ENCODE measurements at places on chromosomes 6 and 20.

DNA sequence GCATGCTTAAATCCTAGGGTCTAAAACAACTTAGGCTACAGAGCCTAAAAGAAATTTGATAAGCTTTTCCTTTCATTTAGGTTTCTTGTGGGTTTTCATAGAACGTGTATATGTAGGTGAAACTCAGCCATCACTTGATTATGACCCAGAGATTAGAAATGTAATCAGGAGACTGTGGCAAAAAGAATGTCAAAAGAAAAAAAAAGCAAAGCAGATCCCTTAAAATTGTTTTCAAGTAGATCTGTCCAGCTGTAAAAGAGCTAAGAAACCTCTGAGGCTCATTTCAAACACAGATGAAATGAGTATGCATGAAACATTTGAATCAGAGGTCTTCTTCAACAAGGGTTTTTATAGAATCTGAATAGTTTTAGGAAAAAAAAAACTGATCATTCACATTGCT, 341.3 kb upstream of the PRDM1 start:
- no peaks in the 10 kb centered on the region for H3K36me3 ChIP-seq
- no peak overlapping the region for H3K27ac ChIP-seq
- no peak overlapping the region for H3K4me3 ChIP-seq
- no peaks in the 10 kb centered on the region for H3K4me1 ChIP-seq

DNA sequence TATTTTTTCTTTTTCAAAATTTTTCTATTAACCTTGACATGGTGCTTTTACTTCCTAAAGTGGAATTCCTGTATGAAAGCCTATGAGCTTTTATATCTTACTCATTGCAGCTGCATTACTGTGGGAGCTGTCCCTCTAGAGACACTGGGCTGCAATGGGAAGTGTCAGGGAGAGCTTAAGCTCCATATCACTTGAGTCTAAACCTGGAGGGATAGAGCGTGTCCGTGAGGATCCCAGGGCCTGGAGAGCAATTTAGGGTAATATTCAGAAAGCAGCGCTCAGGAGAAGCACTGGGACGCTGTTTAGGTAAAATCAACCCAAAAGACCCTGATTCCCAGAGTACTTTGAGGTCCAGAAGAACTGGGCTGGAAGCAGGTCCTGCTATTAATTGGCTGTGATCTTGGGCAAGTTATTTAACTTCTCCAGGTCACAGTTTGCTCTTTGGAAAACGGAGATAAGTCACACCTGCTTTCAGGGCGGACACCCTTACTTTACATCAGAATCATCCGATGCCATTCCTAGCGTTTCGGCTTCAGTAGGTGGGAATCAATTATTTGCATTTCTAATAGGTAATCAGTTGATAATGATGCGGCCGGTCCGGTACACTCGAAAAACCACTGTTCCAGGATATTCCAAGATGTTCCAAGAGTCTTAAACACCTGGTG, 628 bp upstream of the ERGIC3 start:
- H3K4me1 ChIP-seq: peaks cover 11% of the 10 kb centered on the region
- peak overlapping the region; percentile 82 for H3K4me3 ChIP-seq
- no peak for DNase-seq
- H3K27ac ChIP-seq: peak overlapping the region; percentile 77
- H3K36me3 ChIP-seq: no peaks in the 10 kb centered on the region

- H3K4me1 ChIP-seq: no peaks in the 10 kb centered on the region
- no peak overlapping the region for H3K4me3 ChIP-seq
- H3K27ac ChIP-seq: no peak overlapping the region
- no peaks in the 10 kb centered on the region for H3K36me3 ChIP-seq
- DNase-seq: no peak
- H3K27me3 ChIP-seq: no peaks in the 10 kb centered on the region
These were observed 248.8 kb upstream of the MAP3K7 start for GRCh38 chr6:90835596-90836212.

DNA sequence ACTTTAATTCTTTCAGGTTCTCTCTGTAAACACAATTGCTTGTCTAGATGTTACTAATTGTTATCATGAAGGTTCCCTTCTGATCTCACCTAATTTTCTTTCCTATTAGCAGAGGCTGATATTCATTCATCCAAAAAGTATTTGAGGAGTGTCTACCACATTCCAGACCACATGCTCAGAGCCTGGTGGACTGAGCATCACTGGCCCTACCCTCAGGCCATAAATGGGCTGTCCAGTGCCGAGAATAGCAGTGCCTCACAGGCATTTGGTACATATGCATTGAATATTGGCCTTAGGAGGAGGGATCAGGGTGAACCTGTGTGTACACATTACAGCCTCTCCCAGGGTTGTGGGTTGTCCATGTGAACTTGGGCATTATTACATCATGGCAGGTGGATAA, 40.4 kb upstream of the PRELID3B start:
- no peak for DNase-seq
- no peak overlapping the region for H3K4me3 ChIP-seq
- peaks cover 2% of the 10 kb centered on the region for H3K4me1 ChIP-seq
- no peak overlapping the region for H3K27ac ChIP-seq

- no peak overlapping the region for H3K4me3 ChIP-seq
- no peak for DNase-seq
- H3K27ac ChIP-seq: no peak overlapping the region
These were observed 13.0 kb downstream of the TBC1D32 start for GRCh38 chr6:121321282-121321681.

DNA sequence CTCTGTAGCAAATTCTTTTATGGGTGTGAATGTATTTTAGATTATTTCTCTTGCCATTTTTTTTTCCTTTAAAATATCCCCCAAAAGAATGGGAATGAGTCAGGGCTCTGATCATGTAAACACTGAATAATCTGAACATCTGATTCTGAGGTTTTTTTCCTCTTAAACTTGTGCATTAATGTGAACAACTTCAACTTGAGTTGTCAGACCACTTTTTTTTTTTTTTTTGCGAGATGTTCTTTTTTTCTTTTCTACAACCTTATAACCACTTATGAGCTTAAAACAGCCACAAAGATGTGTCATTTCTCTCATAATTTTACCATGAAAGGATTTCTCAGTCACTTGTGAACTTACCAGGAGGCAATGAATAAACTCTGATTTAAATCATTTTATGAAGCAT, 85.3 kb downstream of the TBC1D7 start:
- DNase-seq: no peak
- H3K27me3 ChIP-seq: no peaks in the 10 kb centered on the region
- H3K4me1 ChIP-seq: no peaks in the 10 kb centered on the region
- no peak overlapping the region for H3K4me3 ChIP-seq
- no peaks in the 10 kb centered on the region for H3K36me3 ChIP-seq

DNA sequence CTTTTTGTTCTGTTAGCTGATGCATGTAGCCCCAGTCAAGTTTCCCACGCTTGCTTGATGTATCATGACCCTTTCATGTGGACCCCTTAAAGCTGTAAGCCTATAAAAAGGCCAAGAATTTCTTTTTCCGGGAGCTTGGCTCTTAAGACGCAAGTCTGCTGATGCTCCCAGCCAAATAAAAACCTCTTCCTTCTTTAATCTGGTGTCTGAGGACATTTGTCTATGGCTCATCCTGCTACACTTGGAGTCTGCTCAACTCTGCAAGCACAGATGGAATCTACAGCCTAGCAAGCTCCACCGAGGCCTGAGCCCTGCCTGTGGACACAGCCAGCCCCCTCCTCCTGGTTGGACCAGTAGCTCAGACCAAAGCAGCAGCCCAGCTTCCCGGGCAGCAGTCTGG, 3.4 kb downstream of the CST2 start:
- no peak overlapping the region for H3K4me3 ChIP-seq
- H3K27me3 ChIP-seq: no peaks in the 10 kb centered on the region
- no peaks in the 10 kb centered on the region for H3K36me3 ChIP-seq
- H3K4me1 ChIP-seq: no peaks in the 10 kb centered on the region

- no peaks in the 10 kb centered on the region for H3K4me1 ChIP-seq
- no peak overlapping the region for H3K4me3 ChIP-seq
- no peak overlapping the region for H3K27ac ChIP-seq
- no peaks in the 10 kb centered on the region for H3K27me3 ChIP-seq
- DNase-seq: no peak
These were observed 52.7 kb downstream of the ZDHHC14 start for GRCh38 chr6:157433678-157434081.

DNA sequence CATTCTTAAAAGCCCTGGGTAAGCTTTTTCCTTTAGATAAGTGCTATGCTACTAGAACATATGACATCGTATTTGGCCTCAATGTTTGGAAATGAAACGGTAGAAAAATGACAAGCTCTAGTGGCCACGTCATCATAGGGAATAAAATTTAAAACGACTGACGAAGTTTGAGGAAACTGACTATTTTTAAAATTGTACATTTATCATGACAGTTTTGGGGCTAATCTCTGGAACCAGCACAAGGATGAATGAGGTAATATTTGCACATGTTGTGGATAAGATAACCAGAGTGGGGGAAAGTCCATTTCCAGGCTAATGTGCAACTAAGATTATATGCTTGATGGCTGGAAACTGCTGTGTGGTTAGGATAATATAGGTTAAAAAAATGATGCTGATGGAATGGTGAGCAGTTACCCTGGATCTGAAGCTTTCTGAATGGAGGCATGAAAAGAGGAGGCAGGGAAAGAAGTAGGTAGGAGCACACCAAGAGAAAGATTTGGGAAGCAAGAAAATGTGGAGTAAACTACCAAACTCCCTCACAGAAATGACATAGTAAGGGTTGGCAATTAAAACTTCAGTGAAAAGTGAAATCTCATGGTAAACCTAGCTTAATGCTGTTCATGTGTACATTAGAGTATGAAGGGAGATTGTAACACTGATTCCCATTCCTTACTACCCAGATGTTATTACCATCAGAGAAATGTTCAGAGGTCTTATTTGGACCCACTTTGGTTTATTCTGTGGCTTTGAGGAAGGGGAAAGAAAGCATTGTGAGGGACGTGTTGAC, 42.7 kb upstream of the CEP162 start:
- H3K27me3 ChIP-seq: no peaks in the 10 kb centered on the region
- no peaks in the 10 kb centered on the region for H3K4me1 ChIP-seq
- DNase-seq: no peak
- no peaks in the 10 kb centered on the region for H3K36me3 ChIP-seq

GRCh38 chr6:160101277-160102205, 20.1 kb upstream of the SLC22A1 start:
- H3K27me3 ChIP-seq: no peaks in the 10 kb centered on the region
- DNase-seq: no peak
- H3K4me1 ChIP-seq: no peaks in the 10 kb centered on the region
- no peak overlapping the region for H3K27ac ChIP-seq
- peaks cover 4% of the 10 kb centered on the region for H3K36me3 ChIP-seq
